ENCODE measurements at places on chromosomes 1 and 21.

DNA sequence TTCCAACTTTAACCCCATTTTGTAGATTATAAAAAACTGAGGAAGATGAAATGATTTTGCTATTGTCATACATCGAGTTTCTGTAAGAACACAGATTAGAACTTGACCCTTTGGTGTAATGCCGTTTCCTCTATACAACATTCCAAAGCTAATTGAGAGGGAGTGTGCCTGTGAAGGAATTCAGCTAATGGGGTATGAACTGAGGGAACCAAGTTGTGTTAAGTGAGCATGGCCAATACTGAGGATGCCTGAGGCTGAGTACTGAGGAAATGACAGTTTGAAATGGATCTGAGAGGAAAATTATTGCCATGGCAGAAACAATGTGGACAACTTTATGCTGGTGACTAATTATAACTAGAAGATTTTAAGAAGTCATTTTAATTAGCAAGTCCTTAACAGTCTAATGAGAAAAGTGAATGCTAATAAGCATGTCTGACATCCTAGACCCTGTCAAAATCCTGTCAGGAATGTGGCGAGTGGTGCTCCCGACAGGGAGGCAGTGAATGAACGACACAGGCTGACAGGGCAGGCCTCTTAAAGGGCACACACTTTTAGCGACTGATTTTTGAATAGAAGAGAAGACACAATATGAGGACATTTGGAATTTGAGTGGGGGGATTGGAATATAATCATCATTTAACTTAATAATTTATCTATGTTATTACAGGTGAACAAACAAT, 262.5 kb downstream of the HLX start:
- DNase-seq = no peak

DNA sequence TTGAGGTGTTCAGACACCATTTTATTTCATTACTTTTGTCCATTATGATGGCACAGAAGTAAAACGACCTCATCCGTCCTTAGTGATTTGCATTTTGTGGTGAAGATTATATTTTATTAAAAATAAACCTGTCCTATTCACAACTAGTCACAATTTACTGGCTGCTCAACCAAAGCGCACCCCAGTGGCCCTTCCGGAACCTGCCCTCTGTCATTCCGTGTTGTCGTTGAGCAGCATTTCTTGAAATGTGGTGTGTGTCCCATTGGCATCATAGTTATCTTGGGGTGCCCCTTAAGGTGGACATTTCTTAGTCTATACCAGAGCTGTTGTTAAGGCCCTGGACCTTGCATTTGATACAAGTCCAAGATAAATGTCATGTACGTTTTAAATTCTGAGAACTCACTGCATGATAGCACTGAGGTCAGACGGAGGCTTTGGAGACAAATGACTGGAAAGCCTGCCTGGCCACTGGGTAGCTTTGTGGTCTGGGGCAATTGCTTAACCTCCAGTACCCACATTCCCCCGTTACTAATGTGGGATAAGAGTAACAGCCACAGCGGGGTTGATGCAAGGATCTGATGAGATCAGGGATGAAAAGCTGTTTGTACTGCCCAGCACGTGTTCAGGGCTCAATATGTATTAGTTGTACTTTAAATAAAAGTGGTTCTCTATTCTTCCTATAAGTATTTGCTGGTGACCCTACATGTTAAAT, 36.2 kb downstream of the BACH1 start:
- DNase-seq = peak; percentile 91

GRCh38 chr1:6922096-6922931, 137.1 kb downstream of the CAMTA1 start:
- peak; percentile 31 for DNase-seq

DNA sequence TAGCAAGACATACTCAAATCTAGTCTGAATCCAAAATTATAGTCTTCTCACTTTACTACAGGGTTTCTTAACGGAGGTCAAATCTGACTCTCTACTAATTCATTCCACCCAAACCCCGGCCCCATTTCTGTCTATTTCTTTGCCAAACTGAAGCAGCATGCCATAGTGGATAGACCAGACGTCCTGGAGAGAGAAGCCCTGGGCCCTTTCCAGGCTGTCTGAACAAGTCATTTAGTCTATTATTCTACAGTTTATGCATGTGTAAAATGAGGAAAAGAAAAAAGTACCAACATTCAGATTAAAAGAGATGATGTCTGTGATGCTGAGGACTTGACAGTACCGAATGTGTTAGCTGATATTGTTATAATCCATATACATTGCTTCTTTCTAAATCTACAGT, 95.0 kb downstream of the GDAP2 start:
- DNase-seq = no peak

GRCh38 chr1:77794550-77794949, 15.1 kb downstream of the MIGA1 start:
- DNase-seq = no peak

DNA sequence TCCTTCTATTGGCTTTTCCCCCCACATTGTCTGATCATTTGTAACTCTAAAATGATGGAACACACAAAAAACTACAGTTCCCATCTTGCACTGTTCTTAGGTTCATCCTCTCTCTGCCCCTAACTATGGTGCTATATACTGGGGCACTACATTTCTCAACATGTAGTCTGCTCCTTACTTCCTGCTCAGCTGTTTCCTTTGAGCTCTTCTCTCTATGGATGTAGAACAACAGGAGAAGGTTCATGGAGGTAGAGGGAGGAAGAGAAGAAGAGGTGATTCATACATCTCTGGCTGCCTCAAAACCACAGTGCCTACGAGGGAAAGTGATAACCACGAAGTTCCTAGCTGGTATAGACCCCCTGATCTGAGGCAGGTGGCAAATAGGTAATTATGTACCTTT, 7.0 kb upstream of the C1orf146 start:
- DNase-seq = peak; percentile 65

GRCh38 chr1:27968692-27969091, 8.9 kb downstream of the XKR8 start:
- peak; percentile 96 for DNase-seq

GRCh38 chr1:81844477-81844876, 43.7 kb downstream of the ADGRL2 start:
- DNase-seq = no peak

- DNase-seq = no peak
Observed at GRCh38 chr1:233216009-233216408, 79.5 kb downstream of the PCNX2 start.

GRCh38 chr1:210750468-210750867, 383.5 kb downstream of the KCNH1 start:
- no peak for DNase-seq

DNA sequence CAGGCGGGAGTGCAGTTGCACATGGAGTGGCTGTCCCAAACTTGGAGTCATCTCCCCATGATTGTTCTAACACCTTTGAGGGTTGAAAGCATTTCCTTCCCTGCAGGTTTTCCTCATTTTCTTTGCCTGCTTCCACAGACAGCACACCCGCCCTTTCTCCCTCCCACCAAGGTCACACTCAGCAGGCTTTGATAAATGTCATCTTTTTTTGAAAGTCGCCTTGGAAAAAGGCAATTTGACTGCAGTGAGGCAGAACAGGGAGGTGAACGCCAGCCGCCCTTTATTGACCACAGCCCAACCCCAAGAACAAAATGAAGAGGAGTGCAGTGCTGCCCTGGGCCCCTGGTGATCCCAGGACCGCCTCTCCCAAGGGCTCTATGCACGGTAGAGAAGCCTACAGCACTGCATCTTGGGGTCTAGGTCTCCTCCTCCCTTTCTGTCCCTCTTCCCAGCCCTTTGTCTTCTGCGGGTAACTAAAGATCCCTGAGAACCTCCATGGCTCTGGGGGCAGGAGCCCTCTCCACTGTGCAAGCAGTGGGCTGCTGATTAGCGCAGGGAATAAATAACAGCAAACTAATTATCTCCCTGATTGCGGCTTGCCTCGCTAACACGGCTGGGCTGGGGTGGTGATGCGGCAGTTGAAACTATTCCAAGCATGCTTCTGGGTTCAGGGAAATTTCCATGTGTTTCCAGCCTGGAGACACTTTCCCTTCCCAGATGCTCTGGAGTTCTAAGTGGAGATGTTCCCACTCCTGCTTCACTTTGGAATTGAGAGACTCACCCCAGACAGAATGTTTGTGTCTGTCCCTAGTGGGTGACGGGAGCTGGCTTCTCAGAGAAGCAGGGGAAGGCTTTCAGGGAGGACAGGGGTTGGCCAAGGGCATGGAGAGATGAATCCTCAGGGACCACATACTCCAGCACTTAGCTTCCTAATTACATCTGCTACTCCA, 11.8 kb upstream of the AMIGO1 start:
- DNase-seq = no peak

- DNase-seq = no peak
Observed at GRCh38 chr1:159261311-159261710, 40.8 kb upstream of the FCER1A start.

GRCh38 chr1:7447093-7447492, 324.0 kb upstream of the VAMP3 start:
- no peak for DNase-seq

GRCh38 chr1:225941187-225941941, at the start of gene LEFTY2:
Gene LEFTY2 (minus strand): TSS chr1:225941220. CDS start chr1:225941140, 80 bp downstream.
- peak; percentile 27 for DNase-seq

GRCh38 chr1:4743978-4744750, 89.8 kb downstream of the AJAP1 start:
- DNase-seq = no peak

- no peak for DNase-seq
Observed at GRCh38 chr1:25018110-25018735, 88.1 kb upstream of the RUNX3 start.

Data from cardiac fibroblast (primary cell).